Stimulated activated CD8-positive, alpha-beta memory T cell treated with anti-CD3 and anti-CD28 coated beads, Interleukin-4, amount 100 ng/mL, for 4 hours (primary cell): ENCODE measurements at places on chromosomes 16 and 17.

- no peak for DNase-seq
These were observed 57.8 kb downstream of the MYH10 start for GRCh38 chr17:8572764-8573163.

DNA sequence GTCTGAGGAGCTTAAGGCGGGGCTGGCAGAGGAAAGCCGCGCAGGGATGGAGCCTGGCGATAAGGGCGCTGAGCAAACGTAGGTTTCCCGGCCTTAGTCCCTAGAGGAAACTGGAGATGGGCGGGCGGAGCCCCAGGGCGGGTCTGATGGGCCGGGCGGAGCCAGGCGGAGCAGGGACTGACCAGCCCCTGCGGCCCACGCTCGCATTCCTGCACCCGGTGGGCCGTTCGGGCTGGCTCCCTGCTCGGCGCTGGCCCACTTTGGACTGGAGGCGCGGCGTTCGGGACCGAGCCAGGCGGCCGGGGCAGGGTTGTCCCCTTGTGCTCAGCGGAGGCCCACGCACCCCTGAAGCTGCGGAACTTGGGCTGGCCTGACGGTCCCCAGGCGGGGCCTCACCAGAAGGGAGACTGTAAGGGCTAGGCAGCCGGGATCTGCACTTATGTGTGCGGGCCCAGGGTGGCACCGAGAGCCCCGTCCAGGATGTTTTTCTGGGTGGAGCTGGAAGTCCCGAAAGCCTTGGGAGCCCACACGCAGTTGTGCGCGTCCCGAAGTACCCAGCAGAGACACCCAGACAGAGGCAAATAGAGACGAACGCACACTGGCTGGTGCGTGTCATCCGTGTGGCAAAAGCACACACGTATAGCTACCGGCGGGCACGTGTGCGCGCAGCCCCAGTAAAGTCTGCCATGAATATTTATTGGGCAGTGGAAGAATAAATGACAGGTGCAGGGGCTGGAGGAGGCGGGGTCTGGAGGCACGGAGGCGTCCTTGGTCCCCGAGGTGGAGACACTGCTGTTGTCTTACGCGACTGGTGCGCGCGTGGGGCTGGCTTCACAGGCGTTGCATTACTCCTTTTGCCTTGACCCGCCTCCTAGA, 1.4 kb downstream of the PYDC1 start:
- DNase-seq: no peak

- no peak for DNase-seq
These were observed 27.2 kb upstream of the C16orf95 start for GRCh38 chr16:87344165-87344930.

DNA sequence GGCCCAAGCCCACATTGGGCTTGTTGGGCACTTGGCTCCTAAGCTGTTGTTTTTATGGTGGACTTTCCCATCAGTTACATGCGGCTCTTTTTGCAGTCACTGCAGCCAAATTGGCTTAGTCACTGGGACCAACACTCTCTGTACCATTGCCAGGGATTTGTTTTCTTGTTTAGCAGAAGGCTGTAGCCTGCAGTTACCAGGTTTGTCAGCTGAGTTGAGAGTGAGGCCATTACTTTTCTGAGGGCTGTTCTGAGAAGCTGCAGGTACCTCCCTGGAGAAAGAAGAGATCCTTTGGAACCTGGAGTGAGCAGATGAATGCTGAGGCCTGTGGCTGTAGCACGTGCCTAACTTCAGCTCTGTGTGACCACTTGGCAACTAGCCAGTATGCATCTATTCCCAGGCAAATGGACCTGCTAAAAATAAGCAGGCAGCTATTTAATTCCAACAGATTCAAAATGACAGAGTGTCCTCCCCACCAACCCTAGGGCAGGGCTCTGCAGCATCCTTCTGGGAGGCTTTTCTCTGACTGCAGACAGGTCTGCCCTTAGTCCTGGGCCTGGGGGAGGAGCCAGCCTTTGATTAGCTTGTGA, 12.9 kb downstream of the AKAP1 start:
- DNase-seq: no peak

DNA sequence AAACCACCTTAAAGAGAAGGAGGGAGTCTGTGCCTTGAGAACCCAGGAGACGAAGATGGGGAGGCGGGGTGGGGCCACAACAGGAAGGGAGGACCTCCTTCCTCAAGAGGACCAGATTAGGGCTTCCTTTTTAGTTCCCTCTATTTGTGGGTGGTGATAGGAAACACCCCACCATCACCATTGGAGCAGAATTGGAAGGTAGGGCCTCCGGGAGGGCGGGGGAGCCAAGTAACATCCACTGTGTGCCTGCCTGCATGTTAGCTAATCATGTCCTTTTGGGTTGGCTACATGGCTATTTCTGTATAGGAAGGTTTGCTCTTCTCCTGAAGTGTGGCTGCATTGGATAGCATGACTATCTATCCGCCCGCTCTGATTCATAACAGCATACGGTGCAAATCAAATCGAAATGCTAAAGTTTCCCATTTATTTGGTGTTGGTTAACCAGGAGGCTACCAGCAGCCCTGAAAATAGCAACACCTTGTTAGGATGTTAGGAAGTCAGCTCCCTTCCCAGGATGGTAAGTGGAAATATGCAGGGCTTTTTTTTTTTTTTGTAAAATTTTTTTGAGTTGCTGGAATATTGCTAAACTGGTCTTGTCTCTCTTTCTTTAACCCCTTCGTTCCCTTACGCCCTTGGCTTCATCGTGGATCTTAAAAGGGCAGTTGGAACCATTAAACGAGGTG, 4.2 kb downstream of the SYT17 start:
- no peak for DNase-seq
